ENCODE measurements at places on chromosomes 11 and 22.

DNA sequence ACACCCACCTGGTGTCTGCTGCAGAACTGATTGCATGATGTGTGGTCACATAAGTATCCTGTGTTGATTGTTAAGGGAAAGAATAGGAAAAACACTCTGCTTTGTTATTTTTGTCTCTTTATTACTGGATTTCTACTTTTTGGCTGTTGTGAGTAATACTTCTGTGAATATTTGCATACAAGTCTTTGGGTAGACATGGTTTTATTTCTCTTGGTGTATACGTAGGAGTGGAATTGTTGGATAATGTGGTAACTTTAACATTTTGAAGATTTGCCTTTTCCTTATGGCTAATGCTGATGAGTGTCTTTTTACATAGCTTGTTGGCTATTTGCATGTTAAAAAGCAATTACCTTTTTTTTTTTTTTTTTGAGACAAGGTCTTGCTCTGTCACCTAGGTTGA, 13.1 kb downstream of the PPP6R3 start:
- no peak for DNase-seq

- DNase-seq: no peak
Observed at GRCh38 chr11:45212566-45213315, 66.3 kb downstream of the PRDM11 start.

DNA sequence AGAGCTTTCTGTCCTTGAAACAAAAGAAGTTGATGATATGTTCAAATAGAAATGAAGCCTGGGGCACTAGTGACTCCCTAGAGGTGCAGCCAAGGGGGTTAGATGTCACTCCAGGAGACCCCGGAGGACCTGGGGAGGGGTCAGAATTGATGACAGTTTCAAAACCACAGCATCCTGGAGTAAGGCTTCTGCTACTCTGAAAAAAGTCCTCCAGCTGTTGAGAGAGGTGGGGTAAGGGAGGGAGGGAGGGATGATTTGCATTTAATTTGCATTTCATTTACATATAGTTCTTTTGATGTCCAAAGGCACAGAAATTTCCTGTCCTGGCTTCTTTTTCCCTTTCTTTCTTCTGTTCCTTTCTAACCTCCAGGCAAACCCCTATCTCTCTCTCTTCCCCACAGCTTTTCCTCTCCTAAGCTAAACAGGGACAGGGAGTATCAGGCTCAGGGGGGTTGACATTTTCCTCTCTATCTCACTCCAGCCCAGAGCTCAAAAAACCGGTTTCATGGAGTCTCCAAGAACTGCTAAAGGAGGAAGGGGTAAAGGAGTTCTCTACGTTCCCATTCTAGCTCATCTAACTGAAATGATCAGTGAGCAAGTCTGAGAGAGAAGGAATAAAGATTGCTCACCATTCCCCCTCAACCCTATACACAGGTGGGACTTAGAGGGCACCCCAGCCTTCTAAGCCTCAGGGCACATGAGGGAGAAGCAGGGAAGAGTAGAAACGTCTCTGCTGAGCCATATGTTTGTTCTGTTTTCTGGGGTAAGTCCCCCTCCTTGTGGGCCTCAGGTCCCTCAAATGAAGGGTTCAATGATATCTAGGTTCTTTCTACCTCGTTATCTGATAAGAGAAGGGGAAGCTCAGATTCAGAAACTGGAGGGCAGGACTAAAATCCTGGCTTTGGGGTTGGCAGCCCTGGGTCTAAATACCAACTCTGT, 3.5 kb upstream of the POU2F3 start:
- DNase-seq: no peak

DNA sequence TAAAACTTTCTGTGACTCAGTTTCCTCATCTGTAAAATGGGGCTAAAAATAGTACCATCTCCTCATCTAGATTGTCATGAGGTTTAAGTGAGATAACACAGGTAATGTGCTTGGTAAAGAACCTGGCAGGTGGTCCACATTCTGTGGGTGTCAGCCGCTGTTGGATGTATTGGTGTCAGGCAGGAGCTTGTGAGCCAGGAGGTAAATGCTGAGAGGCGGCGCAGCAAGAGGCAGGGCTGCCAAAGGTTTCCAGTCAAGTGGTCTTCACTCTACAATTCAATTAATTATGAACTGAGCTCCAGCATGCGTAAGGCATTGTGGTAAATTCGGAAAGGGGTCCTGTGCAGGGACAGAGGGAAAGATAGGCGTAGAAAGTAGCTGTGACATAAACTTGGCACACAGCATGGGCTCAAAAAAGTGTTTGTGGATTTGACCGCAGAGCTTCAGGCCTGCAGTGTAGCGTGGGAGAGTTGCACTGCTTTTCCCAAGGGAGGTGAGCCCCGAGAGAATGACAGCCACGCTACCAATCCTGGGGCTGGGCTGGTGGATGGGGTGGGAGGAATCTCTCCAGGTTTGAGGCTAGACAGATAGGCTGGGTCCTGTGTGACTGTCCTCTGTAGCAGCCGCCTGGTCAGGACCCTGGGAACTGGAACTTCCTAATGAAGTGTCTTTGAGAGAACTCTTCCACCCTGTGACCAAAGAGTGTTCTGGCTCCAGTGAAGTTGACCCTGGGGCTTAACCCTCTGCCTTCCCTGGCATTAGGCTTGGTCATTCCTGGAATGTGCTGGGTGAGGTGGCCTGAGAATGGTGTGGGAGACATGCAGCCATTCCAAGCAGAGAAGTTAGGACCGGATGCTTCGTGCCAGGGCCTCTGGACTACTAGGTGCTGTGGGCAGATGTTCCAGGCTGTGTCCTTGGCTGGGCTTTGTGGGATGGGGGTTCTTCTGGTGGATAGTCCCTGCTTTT, 122.4 kb downstream of the FEZ1 start:
- DNase-seq: no peak

- DNase-seq: no peak
Observed at GRCh38 chr11:131281316-131281715, 89.1 kb upstream of the NTM start.

- DNase-seq: no peak
Observed at GRCh38 chr11:115425816-115426215, 78.4 kb downstream of the CADM1 start.

- no peak for DNase-seq
Observed at GRCh38 chr11:67374571-67375281, 1.3 kb upstream of the CLCF1 start.

DNA sequence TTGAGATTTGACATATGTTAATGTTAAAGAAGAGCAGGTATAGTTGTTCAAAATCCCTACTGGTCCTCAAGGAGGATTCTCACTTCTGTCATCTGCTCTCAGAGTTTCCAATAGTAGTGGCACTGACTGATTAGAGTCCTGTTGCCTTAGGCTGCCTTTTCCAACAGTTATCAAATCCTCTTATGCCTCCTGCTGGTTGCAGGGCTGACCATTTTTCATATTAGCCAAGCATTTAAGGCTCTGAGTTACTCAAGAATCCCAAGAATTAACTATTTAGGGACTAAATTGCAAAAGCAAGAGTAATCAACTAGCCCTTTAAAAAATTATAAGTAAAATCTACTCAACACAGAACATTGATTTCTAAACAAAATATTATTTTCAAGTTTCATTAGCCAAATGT, 212.0 kb upstream of the CHORDC1 start:
- no peak for DNase-seq

DNA sequence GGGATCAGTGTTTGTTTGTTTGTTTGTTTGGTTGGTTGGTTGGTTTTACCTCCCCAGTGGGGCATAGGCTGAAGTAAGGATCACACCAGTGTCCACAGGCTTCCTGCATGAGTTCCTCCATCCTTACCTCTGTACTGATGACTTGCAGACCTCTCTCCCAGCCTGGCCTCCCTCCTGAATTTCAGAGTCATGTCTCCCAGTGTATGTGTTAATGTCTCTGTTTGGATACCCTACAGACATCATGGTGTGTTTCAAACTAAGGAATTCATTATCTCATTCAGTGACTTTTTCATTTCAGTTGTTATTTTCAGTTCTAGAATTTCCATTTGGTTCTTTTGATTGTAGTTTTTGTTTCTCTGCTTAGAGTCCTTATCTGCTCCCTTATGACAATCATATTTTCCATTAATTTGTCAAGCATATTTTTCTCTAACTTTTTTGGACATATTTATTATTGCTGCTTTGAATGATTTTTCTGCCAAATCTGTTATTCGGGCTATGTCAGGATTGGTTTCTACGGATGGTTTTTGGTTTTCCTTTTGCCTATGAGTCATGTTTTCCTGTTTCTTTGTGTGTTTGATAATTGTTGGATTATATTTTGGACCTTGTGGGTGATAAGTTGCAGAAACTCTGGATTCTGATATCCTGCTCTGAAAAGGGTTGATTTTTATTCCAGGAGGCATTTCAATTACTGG, 23.6 kb downstream of the MYEOV start:
- DNase-seq: no peak

Data from anterior cingulate cortex (tissue), 58 donors.